ENCODE measurements at places on chromosomes 2 and 18.

- DNase-seq, result peak; percentile 84
Measured at GRCh38 chr2:222939208-222939856, 78.5 kb downstream of the ACSL3 start.

- no peak for DNase-seq
Measured at GRCh38 chr2:37898448-37898847, 26.6 kb upstream of the RMDN2 start.

GRCh38 chr18:9594823-9595596 lies 19.3 kb downstream of the PPP4R1 start:
- DNase-seq, result no peak

GRCh38 chr2:149562324-149562723 lies 25.3 kb downstream of the MMADHC start:
- DNase-seq, result no peak

GRCh38 chr2:46380038-46380940 lies 83.1 kb downstream of the EPAS1 start:
- peak; percentile 15 for DNase-seq

GRCh38 chr18:8063733-8064132 lies 496.6 kb downstream of the PTPRM start:
- no peak for DNase-seq

DNA sequence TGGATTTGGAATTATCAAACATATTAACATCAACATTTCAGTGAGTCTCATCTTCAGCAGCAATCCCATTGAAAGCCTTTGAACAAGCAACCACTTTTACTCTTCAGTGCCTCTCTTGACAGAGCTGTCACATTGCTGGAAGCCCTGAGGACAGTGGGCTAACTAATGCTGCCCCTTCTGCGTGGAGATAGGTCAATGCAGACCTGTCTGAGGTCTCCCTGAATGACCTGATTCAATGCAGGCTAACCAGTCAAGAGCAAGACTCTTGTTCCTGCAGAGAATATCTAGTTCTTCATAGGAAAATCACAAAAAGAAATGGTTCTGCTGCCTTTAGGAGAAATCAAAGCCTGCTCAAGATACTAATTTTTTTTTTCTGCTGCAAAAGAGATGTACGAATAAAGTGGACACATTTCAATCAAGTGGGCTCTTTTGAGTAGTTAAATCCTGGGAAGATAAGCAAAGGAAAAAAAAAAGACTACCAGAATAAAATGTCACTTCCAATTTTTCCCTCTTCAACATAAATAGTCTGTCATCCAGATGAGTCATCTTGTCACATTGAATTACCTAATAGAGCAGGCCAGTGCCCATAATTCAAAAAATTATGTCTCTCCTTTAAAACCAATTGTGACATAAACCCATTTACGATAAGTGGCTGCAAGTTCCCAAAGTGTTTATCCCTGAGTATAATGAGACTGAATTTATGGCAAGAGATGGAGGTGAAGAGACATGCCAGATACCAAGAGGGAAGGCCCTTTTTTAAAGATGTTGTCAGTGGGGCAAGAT lies 1269.0 kb upstream of the DDX18 start:
- DNase-seq, result no peak

DNA sequence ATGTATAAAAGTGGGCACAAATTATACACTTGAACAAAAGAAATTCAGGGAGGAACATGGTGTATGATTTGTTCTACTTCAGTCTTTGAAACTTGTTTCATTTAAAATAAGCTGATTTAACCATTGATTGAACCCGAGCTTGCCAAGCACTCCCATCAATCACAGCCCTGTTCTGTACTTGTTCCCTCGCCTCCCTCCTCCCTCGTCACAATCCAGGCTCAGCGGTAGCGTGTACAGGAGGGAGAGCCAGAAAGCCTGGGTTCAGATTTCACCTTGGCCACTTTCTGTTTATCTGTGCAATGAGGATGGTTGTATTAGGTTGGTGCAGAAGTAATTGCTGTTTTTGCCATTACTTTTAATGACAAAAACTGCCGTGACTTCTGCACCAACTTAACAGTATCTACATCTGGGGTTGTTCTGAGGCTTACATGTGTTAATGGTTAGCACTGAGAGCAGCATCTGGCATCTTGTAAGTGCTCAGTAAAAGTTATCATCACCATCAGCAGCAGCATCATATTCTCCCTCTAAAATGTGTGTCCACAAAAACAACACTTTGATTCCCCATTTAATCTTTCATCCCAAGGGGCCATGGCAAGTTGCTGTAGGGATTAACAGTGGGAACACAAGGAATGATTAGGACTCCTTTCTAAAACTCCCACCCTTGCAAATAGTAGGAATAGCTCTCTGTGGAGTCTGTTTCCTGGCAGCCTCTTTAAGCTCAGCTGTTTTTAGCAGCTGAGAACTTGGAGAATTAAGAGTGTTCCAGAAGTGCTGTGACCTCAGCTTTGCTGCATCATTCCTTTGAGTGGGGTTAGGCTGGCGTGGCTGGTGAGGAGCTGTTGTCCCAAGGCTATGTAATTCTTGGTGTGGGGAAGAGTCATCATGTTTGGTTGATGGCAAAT lies 4.7 kb downstream of the DPYSL5 start:
- DNase-seq, result no peak

- DNase-seq, result no peak
Measured at GRCh38 chr2:148739454-148740105, 95.0 kb downstream of the EPC2 start.

GRCh38 chr2:132479155-132479554 lies 62.5 kb downstream of the GPR39 start:
- DNase-seq, result no peak

- no peak for DNase-seq
Measured at GRCh38 chr2:32464431-32464830, 107.6 kb downstream of the BIRC6 start.

Data from H9 (cell line).